ENCODE measurements at places on chromosomes 11 and 22. TPM values are rescaled to one million over a fixed set of nuclear protein-coding genes. Genes with fewer than 3 reads are reported as not detected.

DNA sequence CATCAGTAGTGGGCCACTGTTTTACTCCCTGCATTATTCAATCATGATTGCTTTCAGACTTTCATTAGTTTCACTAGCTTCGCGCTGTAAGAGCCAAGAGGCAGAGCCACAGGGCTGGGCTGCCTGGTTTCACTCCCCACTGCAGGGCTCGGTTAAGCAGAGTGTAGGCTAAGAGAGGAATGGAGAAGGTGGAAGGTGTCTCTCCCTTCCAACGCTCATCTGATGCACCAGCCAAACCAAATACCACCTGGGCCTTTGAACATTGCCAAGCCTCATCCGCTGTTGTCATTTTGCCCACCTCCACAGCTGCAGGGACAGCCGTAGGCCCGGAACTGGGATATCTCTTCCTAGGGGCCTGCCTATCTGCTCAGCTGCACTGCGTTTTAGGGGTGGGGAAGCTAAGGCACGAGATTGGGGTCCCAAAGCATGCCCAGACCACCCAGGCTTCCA is 480 bp upstream of the SMARCB1 start:
- no peak for DNase-seq

Gene TTLL1
- 5.0 TPM for total RNA-seq

Gene HTR3A
- total RNA-seq: 0.21 TPM

GRCh38 chr11:34626393-34626792 is 5.5 kb downstream of the EHF start:
- DNase-seq: no peak

DNA sequence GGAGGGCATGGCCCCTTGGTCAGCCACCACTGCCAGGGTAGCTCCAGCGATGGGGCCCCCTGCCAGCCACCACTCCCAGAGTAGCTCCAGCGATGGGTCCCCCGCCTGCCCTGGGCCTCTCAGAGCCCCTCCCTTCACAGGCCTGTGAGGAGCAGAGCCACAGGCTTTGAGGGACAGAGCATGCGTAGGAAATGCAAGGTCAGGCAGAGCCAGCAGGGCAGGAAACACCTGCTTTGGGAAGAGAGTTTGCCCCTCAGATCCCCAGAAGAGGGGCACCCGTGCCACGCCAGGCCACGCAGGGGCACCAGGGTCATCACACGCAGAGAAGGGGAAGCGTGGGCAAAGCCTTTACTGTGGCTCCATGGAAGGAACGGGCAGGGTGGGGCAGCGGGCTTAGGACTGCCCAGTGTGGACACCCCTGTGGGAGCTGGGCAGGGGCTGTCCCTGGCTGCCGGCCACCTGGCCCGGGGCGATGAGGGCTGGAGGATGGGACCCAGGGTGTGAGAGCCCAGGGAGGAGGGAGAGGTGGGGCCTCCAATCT is 477.8 kb downstream of the BRD1 start:
- peak; percentile 6 for DNase-seq

Gene SCT
- not detected for total RNA-seq

Measured in uterus (tissue), 4 donors.